ENCODE measurements at places on chromosomes 3 and 15.

DNA sequence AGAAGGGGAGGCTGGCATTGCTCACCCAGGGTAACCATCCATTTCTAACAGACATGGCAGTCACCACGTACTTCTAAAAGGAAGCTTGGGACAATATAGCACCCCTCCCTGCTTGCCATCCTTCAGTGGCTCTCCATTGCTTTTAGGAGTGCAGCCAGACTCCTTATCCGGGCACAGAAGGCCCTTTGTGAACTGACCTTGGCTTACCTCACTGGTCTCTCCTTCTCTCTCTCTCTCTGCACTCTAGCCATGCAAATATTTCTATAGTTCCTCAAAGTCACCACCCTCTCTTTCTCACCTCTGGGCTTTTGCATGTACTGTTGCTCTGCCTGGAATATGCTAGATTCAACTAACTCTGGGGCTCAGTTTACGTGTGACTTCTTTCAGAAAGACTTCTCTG, 301.1 kb downstream of the SHQ1 start:
- no peak for DNase-seq

- DNase-seq, result no peak
Observed at GRCh38 chr3:115789481-115789880, 166.2 kb downstream of the GAP43 start.

- DNase-seq, result peak; percentile 18
Observed at GRCh38 chr3:47475029-47475569, 642 bp downstream of the SCAP start.

DNA sequence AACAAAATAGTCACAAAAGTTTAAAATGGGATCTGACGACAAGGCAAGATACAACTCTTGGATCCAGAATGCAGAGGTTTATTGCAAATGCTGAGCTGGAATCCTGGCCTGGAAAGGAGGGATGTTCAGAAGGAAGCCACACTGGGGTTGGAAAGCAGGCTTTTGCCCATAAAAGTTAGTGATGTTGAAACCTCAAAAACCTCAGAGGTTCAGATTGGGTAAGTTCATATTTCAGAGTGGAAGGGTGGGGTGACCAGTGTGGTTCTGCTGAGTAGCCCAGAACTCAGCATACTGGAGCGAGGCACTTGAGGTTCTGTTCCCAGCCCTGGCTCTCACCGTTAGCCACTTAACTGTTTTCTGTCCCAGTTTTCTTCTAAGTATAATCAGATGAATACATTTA, 114.0 kb upstream of the OSTN start:
- DNase-seq, result no peak

GRCh38 chr3:11195721-11196332, 41.5 kb downstream of the HRH1 start:
- no peak for DNase-seq

DNA sequence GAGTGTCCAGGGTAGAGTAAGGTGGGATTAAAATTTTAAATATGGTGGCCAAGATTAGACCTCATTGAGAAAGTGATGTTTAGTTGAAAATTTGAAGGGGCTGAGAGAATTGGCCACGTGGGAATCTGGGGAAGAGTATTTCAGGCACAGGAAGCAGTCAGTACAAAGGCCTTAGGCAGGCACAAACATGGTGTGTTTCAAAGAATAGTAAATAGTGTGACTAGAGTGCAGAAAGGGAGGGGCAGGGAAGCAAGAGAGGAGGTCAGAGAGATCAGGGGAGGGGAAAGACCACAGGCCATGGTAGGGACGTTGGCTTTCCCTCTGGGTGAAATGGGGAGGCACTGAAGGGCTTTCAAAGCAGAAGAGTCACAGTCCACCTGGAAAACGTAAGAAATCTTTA, 36.6 kb upstream of the POMGNT2 start:
- no peak for DNase-seq

- DNase-seq, result no peak
Observed at GRCh38 chr15:50365971-50366370, 11.0 kb upstream of the GABPB1 start.

DNA sequence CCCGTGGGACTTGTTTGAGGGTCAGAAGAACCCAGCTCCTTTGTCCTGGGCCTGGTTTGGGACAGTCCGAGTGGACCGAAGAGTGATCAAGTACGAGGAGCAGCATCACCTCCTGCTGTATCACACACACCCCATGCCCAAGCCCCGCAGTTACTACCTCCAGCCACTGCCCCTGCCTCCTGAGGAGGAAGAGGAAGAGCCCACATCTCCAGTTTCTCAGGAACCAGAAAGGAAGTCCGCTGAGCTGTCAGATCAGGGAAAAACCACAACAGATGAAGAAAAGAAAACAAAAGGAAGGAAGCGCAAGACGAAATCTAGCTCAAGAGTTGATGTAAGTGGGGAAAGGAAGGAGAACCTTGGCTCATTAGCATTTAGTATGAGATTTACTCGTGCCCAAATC, 3.3 kb upstream of the P2RY12 start:
- no peak for DNase-seq

DNA sequence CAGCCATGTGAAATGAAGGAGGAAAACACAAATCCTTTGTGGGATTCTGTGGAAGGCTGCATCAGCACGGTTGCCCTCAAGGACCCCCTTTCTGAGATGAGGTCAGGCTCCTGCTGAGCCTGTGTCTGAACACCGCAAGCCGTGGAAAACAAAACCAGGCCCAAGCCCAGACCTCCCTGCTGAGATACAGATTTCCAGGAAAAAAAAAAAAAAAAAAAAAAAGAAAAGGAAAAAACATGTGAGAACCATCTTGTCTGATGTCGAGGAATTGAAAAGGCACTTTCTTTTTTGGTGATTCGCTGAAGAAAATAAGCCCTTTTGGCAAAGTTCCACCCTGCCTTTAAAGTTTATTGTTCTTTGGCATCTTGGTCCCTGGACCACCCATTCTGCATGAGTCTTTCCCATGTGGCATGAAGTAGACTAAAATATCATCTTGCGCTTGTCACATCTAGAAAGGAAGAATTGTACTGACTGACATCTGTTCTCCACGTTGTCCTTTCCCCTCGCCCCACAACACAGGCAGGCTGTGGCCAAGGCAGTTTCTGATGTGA, 117.6 kb downstream of the CHST2 start:
- no peak for DNase-seq

- no peak for DNase-seq
Observed at GRCh38 chr3:26293329-26293844, 329.2 kb upstream of the LRRC3B start.

- DNase-seq, result peak; percentile 46
Observed at GRCh38 chr15:77944002-77944867, 133.3 kb downstream of the TBC1D2B start.

DNA sequence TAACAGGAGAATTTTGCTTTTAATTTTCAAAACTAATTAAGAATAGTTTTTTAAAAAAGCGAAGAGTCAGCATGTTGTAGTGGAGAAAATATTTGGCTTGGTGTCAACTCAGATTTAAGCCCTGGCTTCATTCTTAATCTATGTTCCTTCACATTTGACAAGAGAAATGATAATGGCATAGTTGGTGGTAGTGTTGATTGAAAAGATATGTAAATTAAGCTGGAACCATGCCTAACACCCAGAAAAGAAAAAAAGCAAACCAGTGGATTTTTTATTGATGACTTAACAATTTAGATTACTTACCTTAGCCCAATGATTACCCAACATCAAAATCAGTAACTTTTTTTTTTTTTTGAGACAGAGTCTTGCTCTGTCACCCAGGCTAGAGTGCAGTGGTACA, 27.4 kb downstream of the TCAIM start:
- DNase-seq, result no peak

- DNase-seq, result no peak
Observed at GRCh38 chr15:86797135-86797534, 717.5 kb downstream of the AGBL1 start.

DNA sequence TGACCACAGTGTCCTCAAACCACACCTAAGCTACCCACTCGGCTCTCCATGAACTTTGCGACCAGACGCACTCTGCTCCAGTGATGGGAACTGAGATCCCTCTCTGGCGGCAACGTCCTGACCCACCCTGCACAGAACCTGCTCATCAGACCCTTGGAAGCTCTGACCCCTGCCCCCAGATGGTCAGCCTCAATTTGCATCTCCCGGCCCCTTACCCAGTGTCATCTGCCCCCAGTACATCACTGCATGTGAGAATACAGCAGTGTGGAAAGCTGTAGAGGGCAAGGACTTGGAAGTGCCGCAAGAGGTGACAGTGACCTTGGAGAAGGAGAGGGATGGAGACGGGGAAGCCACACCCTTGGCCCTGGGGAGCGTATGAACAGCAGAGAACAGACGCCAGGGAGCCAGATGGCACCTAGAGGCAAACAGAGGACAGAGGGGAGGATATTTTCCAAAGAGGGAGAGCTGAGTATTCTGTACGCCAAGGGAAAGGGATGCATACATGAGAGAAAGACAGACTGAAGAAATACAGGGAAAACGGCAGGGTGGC, 192.0 kb downstream of the XXYLT1 start:
- no peak for DNase-seq

DNA sequence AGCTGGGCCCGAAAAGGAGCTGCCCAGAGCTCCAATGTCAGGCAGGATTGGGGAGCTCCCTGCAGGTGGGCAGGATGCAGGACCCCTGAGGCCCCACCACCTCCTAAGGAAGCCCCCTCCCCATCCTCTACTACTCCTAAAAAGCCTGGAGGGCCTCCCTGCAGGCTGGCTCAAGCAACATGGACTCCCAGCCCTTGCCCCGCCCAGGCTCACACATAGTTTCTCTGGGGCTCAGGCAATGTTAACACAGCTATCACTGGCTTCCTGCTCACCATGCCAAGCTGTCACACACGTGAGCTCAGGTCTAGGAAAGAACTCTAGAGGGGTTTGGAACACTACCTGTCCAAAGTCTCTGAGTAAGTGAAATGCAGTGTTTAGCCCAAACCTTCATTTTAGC, 65.4 kb upstream of the ZNF148 start:
- no peak for DNase-seq

GRCh38 chr15:92636908-92637481, 18.6 kb downstream of the FAM174B start:
- DNase-seq, result no peak

GRCh38 chr3:23252122-23252521, 49.0 kb downstream of the UBE2E2 start:
- no peak for DNase-seq

GRCh38 chr15:88467935-88468528, 524 bp downstream of the MRPS11 start:
- DNase-seq, result no peak

DNA sequence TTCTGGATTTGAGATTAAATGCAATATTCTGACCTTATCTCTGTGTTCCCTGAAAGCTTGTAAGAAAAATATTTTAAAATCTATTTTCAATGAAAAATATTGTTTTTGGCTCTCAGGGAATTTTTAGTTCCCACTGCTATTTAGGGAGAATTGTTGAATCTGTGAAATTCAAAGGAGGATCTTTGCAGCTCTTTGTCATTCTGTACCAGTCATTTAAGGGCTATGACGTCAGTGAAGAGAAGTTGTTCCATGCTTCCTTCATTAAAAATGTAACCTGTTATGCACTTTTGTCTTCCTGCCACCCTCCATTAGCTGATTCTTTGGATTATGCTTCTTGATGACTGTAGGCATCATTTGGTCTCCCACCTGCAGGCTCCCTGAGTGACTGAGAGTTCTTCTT, 427.8 kb upstream of the C2CD4B start:
- DNase-seq, result no peak

DNA sequence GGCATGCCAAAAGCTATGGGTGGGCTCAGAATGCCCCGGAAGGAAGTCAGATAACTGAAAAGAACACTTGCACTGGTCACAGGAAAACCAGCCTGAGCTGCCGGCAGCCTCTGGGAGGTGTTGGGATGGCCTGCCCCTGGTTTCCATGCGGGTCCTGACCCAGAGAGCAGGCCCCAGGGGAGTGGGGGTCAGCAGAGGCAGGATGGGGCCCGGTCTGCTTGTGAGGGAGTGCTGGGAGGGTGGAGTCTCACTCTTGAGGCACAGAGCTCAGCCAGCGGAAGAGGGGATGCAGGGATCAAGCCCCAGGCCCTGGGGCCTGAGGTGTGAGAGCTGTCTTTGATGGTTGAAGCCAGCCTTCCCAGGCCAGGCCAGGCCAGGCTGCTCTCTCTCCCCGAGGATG, 2.4 kb upstream of the RPUSD3 start:
- DNase-seq, result no peak

DNA sequence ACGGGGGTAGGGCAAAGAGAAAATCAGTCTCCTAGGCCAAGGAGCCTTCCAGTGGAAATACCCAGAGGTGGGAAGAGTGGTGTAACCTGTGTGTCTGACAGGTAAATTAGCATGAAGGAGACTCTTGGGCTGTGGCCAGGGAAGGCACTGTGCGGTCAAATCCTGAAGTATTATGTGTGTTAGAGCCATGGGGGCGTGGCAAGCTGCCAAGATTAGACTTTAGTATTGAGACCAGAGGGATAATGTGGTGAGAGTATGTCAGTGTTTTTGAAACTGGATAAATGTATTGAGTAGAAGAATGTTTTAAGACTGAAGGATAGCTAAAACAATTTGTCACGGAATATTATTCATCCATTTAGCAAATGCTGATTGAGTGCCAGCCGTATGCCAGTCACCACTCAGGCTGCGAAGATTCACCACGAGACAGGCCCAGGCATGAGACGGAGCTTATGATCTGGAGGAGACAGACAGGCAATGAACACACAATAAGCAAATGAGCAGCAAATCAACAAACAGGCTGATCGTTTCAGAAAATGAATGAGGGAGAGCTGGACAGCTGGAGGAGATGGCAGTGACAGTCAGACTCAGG, 445.9 kb downstream of the MCTP2 start:
- no peak for DNase-seq

DNA sequence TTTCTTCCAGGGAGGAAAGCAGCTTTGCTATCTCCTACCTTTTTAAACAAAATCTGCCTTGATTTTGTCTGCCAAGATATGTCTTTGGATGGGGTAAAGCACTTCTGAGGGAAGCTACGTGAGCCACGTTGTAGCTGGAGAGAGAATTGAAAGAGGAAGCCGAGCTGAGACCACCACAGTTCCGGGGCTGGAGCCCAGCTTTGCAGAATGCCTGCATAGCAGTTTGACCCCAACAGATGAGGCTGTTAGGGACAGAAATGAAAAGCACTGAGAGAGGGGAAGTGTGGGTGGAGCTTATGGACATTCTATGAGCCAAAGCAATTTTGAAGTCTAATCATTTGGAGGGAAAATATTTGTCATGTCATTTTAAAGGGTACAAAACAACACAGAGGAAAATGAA, 45.4 kb downstream of the LIPC start:
- no peak for DNase-seq

GRCh38 chr3:188473591-188474288, 319.8 kb downstream of the LPP start:
- no peak for DNase-seq

GRCh38 chr3:2097641-2098191, 950 bp upstream of the CNTN4 start:
- no peak for DNase-seq
